CD4-positive, alpha-beta T cell (primary cell): ENCODE measurements at places on chromosomes 4 and X. TPM values are rescaled to one million over a fixed set of nuclear protein-coding genes. Genes with fewer than 3 reads are reported as not detected.
A peak's percentile ranks its signal among the peaks of the same experiment; 100 is the strongest.

The IL3RA gene
- 0.49 TPM for total RNA-seq

The PPBP gene
- total RNA-seq: 0.95 TPM

The DCLK2 gene
- not detected for total RNA-seq

The ZNF718 gene
- total RNA-seq: 7.4 TPM

The ESX1 gene
- total RNA-seq: not detected

The CENPE gene
- 2.7 TPM for total RNA-seq

- peak overlapping the region; percentile 74 for H3K27ac ChIP-seq
- H3K4me1 ChIP-seq: peaks cover 100% of the 10 kb centered on the region
- H3K4me3 ChIP-seq: peak overlapping the region; percentile 3
- peak; percentile 64 for DNase-seq
- no peaks in the 10 kb centered on the region for H3K27me3 ChIP-seq
Observed at GRCh38 chr4:10106421-10107039, 10.1 kb downstream of the WDR1 start.

DNA sequence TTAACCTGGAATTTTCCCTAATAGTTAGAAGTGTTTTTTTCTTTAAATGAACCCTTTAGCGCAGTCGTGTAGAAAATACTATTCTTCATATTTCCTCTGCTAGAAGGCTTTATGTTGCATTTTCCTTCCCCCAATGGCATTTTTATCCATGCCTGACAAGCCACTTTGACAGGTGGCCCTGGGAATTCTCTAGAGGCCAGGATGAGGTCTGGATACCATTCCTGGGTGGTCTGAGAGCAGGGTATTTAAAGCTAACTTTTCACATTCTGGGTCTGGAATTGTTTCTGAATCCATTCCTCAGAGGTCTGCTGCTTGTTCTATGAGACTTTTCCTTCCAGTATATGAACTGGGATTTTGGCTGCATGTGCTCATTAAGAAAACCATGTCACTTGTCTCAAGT, 31.2 kb upstream of the PDGFRA start:
- no peaks in the 10 kb centered on the region for H3K36me3 ChIP-seq
- DNase-seq: no peak
- no peaks in the 10 kb centered on the region for H3K27me3 ChIP-seq
- H3K4me1 ChIP-seq: no peaks in the 10 kb centered on the region
- no peak overlapping the region for H3K4me3 ChIP-seq
- no peak overlapping the region for H3K27ac ChIP-seq

- no peaks in the 10 kb centered on the region for H3K36me3 ChIP-seq
- H3K27me3 ChIP-seq: no peaks in the 10 kb centered on the region
- no peak for DNase-seq
- no peak overlapping the region for H3K27ac ChIP-seq
- no peak overlapping the region for H3K4me3 ChIP-seq
Observed at GRCh38 chr4:15414551-15415091, 13.2 kb upstream of the C1QTNF7 start.

DNA sequence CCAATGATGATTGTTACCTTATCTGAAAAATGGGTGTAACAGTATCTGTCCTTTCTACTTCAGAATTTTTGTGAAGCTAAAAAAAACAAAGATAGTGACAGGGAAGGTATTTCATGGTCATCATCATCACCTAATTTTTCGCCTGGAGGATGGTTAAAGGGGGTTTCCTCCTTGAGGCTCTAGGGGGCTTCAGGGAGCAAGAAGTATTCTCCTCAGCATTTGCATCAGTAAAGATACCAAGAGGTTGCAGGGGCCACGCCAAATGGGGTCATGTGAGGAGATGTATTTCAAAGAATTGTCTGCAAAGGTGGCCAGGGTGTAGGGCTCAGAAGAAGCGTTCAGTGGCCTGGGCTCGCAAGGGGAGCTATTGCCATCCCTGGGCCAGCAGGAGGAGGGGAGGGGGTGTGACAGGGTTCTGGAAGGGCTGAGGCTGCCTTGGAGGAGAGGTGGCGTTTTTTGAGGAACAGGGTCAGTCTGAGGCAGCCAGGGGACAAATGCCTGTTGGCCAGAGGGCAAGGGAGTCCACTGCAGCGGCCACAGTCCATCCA, 7.3 kb upstream of the NSG1 start:
- H3K4me3 ChIP-seq: no peak overlapping the region
- no peak for DNase-seq
- no peaks in the 10 kb centered on the region for H3K36me3 ChIP-seq
- H3K27me3 ChIP-seq: no peaks in the 10 kb centered on the region
- no peaks in the 10 kb centered on the region for H3K4me1 ChIP-seq

- no peak for DNase-seq
- no peaks in the 10 kb centered on the region for H3K36me3 ChIP-seq
- H3K27ac ChIP-seq: no peak overlapping the region
- H3K27me3 ChIP-seq: no peaks in the 10 kb centered on the region
Observed at GRCh38 chr4:39641451-39641850, 2.8 kb upstream of the SMIM14 start.

DNA sequence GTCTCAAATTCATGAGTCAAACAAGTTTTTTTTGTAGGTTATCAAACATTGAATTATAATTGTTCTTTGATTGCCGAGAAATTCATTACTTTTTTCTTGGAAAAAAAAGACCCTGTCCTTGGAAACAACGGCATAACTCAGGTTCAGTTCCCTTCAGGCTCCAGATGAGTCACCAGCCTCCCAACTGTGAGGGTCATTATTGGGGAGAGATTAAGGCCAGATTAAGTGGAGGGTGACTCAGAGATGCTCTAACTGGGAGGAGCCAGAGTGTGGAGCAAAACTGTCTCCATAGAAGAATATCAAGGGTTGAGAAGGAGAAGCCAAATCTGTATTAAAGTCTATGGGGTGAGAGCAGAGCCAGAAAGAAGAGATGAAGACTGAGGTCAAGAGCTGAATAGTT, 9.6 kb downstream of the ADGRG4 start:
- no peak overlapping the region for H3K27ac ChIP-seq
- H3K27me3 ChIP-seq: no peaks in the 10 kb centered on the region
- H3K4me1 ChIP-seq: no peaks in the 10 kb centered on the region
- H3K4me3 ChIP-seq: no peak overlapping the region

DNA sequence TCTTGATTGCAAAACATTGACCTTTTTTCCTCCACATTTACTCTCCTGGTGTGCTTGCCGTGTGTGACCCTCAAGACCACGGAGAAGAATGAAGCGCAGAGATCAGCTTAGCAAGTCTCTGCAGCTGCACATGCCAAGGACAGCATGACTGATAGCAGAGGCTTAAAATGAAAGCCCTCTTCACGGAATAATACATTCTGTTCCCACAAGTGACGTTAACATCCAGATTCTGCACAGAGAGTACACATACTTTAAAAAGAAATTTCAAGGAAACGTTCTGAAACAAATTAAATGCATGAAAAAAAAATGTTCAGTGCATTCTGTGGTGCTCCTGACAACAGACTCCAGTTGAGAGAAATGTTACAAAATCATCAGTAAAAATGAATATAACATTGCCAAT, 60.9 kb downstream of the SLC7A11 start:
- H3K4me1 ChIP-seq: no peaks in the 10 kb centered on the region
- no peak for DNase-seq
- no peak overlapping the region for H3K4me3 ChIP-seq
- no peak overlapping the region for H3K27ac ChIP-seq
- H3K36me3 ChIP-seq: no peaks in the 10 kb centered on the region
- H3K27me3 ChIP-seq: no peaks in the 10 kb centered on the region

GRCh38 chr4:88567591-88567990, 24.7 kb upstream of the HERC3 start:
- no peak for DNase-seq
- H3K36me3 ChIP-seq: no peaks in the 10 kb centered on the region
- H3K4me1 ChIP-seq: no peaks in the 10 kb centered on the region
- H3K27ac ChIP-seq: no peak overlapping the region
